Activated CD4-positive, alpha-beta T cell treated with anti-CD3 and anti-CD28 coated beads, Interleukin-2, amount 50 U/mL, for 24 hours (primary cell): ENCODE measurements at places on chromosomes 5 and 9.

DNA sequence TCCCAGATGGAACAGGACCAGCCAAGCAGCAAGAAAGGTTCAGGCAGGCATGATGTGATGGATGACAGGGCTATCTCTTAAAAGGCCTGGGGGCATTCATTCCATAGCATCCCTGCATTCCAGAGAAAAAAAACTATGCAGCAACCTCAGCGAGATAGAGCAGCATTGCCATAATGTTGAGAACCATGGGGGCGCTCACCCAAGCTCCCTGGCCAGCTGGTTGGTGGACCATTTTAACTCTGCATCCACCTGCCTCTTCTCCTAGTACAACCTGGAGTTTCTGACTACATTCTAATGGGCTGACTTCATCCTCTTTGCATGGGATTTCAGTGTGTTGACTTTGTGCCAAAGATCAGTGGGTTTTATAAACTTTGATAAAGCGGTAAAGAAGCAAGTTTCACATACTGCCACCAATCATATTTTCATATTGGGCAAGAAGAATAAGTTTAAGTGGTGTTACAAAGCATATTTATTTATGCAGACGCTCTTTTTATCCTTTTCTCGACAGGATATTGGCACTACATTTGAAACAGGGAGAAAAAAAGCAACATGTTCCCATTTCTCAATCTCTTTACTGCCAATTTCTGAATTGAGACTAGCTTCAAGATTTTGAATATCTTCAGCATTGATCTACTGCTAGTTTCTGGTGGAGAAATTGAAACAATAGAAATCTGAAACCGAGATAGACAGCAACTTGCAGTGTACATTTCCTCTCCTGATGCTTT is 378.3 kb upstream of the WWC1 start:
- no peak for DNase-seq

- no peak for DNase-seq
These were observed 167.5 kb downstream of the PRR16 start for GRCh38 chr5:120631611-120632010.

DNA sequence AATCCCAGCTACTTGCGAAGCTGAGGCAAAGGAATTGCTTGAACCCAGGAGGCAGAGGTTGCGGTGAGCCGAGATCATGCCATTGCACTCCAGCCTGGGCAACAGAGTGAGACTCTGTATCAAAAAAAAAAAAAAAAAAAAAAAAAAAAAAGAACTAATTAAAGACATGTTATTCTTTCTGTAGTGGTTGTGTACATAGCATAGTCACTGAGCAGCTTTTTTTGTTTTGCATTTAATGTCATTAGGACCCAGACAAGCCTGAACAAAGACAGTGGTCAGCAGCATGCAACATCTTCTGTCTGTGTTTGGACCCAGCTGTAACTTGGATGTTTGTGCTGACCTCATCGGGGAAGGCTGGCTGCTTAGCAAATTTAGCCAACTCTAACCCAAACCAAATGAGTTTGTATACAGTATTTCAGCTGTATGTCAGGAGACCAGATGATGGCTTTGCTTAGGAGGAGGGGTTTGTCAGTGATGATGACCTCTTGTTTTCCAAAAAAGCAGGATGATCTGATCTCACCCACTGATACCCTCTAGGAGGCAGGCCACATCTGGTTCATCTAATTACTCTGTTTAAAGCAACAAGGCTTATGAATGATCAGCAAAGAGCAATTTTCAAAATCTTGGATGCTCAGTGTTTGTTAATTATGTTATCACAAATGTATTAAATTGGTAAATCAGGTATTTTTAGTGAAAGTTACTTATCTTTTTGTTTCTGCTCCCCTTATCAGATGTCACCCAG is 39.5 kb downstream of the SNCAIP start:
- no peak for DNase-seq

GRCh38 chr5:168897387-168898122 is 318.4 kb upstream of the PANK3 start:
- no peak for DNase-seq

DNA sequence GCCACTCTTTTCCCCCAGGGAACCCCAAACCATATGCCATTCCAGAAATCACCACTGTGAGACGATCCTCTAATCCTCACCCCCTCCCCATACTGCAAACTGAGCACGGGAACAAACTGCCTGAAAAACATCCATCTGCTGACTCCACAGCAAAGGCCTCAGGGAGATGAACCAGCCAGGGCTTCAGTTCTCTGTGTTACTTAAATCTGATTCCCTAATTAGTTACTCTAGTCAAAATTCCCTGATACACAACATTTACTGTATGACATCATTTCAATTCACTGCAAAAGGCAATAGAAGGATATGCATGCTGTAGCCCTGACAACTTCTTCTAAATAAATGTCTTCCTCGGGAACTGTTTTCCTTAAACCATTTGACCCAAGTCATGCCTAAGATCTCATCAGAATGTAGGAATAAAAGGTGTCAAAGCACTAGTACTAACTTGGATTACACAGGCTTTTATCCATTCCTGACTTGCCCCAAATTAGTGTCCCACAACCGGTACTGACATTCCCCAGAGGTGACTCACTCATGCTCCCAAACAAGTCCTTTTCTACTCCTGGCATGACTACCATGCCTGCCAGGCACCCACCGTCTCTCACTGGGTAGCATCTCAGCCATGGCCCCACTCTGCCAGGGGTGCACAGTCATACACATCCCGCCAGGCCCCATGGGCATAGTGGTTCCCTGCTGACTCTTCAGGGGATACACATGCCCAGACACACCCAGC is 35.0 kb downstream of the MTX3 start:
- no peak for DNase-seq

- DNase-seq = no peak
These were observed 56.0 kb upstream of the MOCS2 start for GRCh38 chr5:53165431-53166182.

- no peak for DNase-seq
These were observed 94.4 kb downstream of the MAPKAP1 start for GRCh38 chr9:125612616-125613015.

DNA sequence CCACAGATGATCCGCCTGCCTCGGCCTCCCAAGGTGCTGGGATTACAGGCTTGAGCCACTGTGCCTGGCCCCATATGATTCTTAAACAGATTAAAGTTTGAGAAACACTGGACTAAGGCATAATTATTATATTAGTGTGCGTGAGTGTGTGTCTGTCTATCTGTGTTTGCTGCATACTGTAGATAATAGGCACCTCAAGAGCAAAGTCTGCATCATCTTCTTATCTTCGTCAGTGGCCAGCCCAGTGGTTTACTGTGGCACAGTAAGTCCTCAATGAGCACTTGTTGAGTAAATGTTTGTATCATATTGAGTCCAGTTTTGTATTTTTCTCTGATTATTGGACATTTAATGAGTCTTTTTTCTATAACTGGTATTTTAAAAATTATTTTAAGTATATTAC is 81.7 kb downstream of the ITGA1 start:
- DNase-seq = no peak

DNA sequence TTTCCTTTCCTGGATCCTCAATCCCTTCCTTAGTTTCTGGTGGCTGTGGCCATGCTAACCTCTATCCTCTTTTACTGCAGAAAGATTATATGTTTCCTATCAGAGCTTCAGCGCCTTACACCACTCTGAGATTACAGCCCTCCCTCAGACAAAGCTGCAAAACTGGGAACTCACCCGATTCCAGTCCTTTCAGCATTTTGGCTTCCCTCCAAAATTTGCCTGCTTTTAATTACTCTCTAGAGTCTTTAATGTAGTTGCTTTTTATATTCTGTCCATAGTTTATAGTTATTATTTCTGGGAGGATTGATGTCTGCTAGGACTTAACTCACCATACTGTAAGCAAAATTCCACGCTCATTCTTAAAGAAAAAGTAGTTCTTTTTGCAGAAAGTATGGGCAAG is 110.2 kb downstream of the NSG2 start:
- no peak for DNase-seq

GRCh38 chr9:129282272-129282671 is 104.2 kb upstream of the IER5L start:
- no peak for DNase-seq

- no peak for DNase-seq
These were observed 56.1 kb upstream of the ZNF300 start for GRCh38 chr5:150960791-150961396.

- no peak for DNase-seq
These were observed 423 bp downstream of the IPPK start for GRCh38 chr9:92669527-92669889.

- DNase-seq = no peak
These were observed 159.5 kb downstream of the TRPM6 start for GRCh38 chr9:74728176-74728575.

- DNase-seq = no peak
These were observed 30.5 kb downstream of the SFXN1 start for GRCh38 chr5:175508896-175509295.

DNA sequence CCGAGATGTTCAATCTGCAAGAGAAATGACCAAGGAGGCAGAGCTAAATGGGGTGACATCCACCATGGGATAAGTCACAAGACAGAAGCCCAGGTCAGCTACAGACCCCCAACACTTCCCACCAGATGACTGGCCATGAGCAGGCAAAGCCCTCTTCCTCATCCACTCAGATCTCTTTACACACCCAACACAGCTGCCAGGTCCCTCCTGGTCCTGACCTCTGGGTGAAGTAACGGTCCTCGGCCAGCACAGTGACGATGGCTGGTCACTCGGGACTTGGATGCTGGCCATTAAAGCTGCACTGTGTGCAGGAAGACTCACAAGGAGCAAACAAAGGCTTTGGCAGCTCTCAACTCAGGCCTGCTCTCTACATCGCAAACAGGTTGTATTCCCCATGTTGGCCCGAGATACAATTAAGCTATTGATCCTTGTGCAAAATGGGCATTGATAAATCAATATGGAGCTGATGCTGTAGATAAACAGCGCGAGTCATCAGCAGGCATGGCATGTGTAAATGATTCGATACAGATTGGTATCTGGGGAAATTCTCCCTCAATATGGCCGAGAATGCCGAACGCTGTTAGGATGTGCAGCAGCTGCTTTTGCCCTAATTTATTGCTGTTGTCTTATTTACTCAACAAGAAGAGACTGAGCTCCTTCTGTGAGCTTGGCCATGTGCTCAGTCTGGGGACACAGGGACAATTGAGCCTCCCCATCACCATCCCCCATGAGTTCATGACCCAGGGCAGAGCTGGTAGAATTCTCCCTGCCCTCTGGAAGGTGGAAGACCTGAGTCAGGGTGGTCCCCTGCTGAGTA is 98.7 kb downstream of the C5orf15 start:
- DNase-seq = no peak

DNA sequence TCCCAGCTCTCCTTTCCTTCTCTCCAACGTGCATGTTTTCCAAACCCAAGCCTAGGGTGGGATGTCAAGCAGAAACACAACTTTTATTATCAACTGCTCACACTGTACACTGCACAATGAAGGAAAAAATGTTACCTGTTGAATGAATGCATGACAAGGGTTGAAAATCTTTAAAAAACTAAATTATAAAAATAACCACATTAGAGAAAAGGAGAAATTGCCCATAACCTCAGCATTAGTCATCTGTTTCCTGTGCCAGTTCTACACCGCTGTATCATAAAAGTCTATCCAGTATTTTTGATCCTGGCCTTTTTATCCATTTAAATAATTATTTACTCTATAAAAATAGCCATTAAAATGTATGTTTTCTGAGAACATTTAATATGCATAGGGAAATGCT is 101.1 kb downstream of the APBA1 start:
- DNase-seq = no peak

DNA sequence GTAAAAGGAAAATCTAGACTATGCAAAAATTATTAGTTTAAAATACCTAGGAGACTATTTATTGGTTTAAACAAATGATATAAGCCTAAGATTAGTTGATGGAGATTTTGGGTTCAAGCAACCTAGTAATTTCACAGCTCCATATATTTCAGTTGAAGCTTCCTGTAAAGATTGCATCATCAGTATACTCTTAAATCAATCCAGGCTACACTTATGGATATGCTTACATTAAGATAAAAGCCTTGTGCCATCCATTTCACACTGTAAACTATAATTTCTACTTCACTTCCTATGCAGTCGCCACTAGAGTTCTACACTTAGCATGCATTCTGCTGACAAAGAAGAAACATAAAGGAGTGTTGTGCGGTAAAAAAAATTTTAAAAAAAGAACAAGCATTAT is 7.3 kb upstream of the LIX1 start:
- no peak for DNase-seq

- DNase-seq = no peak
These were observed 22.9 kb upstream of the ADAM19 start for GRCh38 chr5:157598350-157598936.

GRCh38 chr9:133437753-133438531 is 15.8 kb downstream of the ADAMTS13 start:
- no peak for DNase-seq

DNA sequence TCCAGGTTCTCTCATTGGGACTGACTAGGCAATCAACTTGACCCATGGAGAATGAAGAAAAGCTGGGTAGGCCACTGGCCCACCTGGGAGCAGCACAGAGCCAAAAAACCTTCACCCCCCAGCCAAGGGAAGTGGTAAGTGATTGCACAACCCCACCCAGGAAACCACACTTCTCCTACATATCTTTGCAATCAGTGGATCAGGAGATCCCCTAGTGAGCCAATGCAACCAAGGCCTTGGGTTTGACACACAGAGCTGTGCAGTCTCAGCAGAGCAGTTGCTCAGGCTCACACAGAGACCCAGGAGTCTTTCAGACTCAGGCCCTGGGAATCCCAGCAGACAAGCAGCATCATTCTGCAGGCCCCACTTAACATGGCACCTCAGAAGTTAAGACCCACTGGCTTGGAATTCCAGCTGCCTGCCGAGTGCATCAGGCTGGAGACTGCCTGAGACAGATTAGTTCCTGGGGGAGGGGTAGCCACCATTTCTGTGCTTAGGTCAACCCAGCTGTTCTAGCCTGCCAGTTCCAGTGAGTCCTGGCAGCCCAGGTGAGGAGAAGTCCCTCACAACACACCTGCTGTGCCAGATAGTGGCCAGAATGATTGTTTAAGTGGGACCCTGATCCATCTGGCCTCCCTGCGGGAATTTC is 136.4 kb downstream of the SAXO1 start:
- no peak for DNase-seq

DNA sequence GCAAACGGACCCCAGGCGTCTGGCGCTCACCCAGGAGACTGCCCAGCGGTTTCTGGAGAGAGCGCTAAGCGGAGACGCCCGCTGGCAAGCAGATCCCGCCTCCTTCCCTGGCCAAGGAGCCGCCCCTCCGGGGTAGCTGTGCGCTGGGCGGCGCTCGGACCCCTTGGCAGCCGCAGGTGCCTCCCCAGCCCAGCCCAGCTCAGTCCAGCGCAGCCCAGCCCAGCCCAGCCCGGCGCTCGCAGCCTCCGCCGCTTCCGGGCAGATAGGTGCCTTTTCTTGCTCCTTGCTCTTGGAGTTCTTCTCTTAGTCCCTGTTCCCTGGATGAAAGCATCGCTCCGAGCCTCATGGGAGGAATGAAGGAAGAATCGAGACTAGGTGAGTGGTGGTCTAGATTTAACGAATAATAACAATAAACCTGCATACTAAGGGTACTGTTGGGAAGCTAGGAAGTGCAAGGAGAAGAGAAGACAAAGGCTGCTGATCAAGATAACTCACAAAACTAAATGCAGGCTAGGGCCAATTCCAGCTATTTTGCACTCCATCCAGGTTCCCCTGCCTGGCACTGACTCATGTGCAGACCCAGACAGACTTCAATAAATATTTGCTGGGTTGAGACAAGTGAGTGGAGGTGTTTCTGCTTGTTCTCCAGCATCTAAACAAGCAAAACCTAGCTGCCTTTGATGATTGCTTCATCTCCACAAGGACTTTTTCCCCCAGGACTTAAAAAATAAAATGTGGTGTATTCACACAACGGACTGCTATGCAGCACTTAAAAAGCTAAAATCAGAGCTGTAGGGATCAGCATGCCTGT is at the start of gene STK32A:
TSS of gene STK32A (plus strand) at position 202 of the 811 bp plus-strand sequence. CDS start 4,609 bp downstream, outside the sequence.
- no peak for DNase-seq

- no peak for DNase-seq
These were observed 163.4 kb upstream of the DMAC1 start for GRCh38 chr9:7963026-7963425.
